ENCODE measurements at places on chromosomes 4 and X. TPM values are rescaled to one million over a fixed set of nuclear protein-coding genes. Genes with fewer than 3 reads are reported as not detected.

GRCh38 chr4:3442959-3443749 is 1.4 kb downstream of the HGFAC start:
- peak; percentile 65 for DNase-seq

DNA sequence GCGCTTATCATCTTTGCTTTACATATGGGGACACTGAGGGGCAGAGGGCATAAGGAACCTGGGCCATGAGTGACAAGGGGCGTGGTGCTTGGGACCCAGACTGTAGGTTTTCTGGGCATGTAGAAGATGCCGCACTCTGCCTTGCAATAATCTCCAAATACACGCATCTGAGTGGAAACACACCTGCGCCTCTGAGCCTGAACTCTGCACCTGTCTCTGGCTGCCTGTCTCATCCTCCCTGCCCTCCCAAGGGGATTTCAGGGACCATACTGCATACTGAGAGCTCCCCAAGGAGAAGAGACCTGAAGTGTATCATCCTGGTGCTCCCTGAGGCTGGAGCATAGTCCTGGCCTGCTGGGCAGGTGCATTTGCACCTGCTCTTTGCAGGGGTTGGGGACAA is 34.7 kb upstream of the ASMTL start:
- DNase-seq: no peak

DNA sequence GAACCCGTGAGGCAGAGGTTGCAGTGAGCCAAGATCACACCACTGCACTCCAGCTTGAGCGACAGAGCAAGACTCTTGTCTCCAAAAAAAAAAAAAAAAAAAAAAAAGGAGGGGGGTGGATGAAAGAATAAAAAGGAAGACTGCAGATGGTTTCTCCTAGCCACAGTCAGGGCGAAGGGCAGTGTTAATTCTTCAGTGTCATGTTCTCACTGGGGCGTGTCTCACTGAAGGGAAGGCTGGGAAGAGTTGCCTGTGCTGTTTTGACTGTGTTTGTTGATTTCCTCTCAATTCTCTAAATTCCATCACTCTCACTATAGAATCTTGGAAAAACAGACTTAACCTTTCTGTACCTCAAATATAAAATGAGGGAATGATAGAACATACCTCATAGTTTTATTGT is 71.6 kb upstream of the DHX15 start:
- no peak for DNase-seq

- no peak for DNase-seq
Observed at GRCh38 chrX:129678614-129679195, 23.9 kb upstream of the APLN start.

The CXCL6 gene
- total RNA-seq: under 0.01 TPM

GRCh38 chrX:23317799-23318724 is 16.6 kb upstream of the PTCHD1 start:
- DNase-seq: no peak

The ANXA3 gene
- 4.6 TPM for total RNA-seq

The DIPK2B gene
- total RNA-seq: under 0.01 TPM

DNA sequence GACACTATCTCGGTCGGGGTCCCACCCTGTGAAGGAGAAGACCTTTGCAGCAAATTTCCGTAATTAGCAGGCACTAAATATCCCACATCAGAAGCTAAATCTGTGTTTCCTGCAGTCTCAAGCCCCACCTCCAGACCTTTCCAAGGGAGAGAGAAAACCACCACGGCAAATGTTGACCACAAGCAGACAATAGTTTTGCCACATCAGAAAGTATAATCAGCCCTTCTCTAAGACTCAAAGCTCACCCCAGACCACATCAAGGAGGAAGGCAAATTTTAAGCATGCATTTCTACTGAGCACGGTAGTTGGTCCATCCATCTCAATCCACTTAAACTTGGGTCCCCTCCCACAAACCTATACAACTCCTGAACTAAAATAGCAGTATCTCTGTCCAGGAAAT is 398.5 kb downstream of the GPM6A start:
- no peak for DNase-seq

GRCh38 chr4:185987961-185988627 is 80.9 kb upstream of the TLR3 start:
- no peak for DNase-seq

Data from hematopoietic multipotent progenitor cell (in vitro differentiated cells).